ENCODE measurements at places on chromosomes 4 and X. TPM values are rescaled to one million over a fixed set of nuclear protein-coding genes. Genes with fewer than 3 reads are reported as not detected.

The FOXR2 gene
- not detected for total RNA-seq

The BGN gene
- 7.9 TPM for total RNA-seq

DNA sequence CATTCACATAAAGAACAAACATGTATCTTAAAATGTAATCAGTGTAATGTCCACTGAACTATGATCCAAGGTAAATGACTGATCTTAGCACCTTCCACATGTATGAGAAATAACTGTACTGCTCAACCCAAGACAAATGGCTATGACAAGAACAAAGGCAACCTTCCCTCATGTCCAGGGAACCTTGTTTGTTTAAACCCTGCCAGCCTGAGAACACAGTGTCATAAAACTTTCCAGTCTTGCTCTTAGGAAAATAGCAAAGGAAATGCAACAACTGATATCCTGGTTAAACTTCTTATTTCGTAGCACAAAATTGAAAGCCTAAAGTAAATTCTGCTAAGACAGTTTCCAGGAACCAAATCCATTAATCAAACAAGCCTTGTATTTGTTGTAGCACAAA, 494.3 kb downstream of the IL15 start:
- DNase-seq, result no peak

DNA sequence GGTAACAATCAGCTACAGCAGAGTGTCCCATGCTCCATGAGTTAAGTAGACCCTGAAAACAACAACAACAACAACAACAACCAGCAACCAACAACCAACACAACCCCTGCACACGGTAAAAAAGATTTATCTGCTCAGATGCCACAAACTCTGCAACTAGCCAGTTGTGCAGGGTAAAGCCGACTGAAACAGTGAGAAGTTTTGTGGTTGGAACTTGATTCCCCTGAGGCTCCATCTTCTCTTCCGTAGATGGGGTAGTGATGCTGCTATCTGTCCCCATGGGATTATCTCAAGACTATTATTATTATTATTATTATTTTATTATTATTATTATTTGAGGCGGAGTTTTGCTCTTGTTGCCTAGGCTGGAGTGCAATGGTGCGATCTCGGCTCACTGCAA, 50.6 kb upstream of the RAPGEF2 start:
- DNase-seq, result no peak

GRCh38 chr4:1012034-1012739, 761 bp downstream of the FGFRL1 start:
- DNase-seq, result no peak

GRCh38 chr4:152640058-152640921, 39.5 kb downstream of the TMEM154 start:
- DNase-seq, result peak; percentile 22

GRCh38 chr4:68299492-68300457, 50.1 kb downstream of the YTHDC1 start:
- DNase-seq, result no peak

DNA sequence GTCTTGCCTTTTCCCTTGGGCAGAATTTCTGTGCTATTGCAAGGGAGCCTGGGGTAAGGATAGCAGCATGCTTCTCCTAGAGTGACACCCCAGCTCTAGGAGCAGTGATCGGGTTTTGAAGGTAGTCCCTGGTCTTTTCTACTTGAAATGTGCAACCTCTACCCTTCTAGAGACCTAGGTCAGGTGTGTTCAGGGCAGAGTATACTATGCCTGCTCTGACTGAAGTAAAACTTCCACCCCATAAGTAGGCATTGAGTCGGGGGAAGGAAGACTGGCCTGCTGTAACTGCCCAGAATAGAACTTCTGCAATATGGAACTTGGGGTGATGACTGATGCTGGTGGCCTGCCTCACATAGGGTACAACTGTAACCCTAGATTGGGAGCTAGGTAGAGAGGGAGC, 80.9 kb downstream of the ARHGAP36 start:
- DNase-seq, result no peak

- no peak for DNase-seq
These were observed 332.4 kb downstream of the SLC7A11 start for GRCh38 chr4:137909529-137910309.

DNA sequence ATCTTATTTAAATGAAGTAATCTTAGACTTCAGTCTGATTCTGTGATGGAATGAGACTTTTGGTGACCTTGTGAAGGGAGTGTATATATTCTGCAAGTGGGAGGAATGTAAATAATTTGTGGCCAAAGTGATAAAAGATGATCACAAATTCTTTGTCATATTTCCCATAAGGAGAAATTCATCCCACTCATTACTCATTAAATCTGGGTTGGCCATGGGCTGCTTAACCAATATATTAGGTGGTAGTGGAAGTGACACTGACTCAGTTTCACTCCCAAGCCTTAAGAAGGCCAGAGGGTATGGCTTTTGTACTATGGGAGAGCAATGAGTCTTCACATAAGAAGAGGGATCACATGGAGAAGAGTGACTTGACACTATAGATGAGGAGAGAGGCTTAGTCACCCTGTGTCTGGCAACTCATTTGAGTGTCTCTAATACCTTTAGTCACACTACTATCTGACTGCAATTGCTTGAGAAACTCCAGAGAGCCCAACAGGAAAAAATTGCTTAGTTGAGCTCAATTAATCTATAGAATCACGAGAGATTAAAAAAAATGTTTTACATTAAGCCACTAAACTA, 408.2 kb upstream of the PITX2 start:
- no peak for DNase-seq

GRCh38 chr4:184713887-184714286, 20.0 kb downstream of the CENPU start:
- no peak for DNase-seq

- no peak for DNase-seq
These were observed 207.7 kb downstream of the STIM2 start for GRCh38 chr4:27068151-27068867.
